ENCODE measurements at places on chromosomes 5 and 9.

DNA sequence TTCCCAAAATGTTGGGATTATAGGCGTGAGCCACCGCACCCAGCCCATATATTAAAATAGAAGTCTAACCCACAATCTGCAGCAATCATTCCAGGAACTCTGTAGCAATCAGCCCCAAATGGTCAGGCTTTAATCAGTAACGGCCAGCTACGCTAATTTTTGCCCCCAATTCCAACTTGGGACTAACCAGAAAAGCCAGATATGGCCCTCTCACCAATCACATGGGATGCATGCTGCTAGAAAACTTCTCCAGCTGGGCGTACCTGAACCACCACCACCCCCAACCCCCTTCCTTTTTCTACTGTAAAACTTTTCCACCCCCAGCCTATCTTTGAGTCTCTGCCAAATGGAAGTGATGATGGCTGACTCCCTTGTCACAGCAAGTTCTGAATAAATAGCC is 4.1 kb downstream of the SUSD1 start:
- DNase-seq: no peak

DNA sequence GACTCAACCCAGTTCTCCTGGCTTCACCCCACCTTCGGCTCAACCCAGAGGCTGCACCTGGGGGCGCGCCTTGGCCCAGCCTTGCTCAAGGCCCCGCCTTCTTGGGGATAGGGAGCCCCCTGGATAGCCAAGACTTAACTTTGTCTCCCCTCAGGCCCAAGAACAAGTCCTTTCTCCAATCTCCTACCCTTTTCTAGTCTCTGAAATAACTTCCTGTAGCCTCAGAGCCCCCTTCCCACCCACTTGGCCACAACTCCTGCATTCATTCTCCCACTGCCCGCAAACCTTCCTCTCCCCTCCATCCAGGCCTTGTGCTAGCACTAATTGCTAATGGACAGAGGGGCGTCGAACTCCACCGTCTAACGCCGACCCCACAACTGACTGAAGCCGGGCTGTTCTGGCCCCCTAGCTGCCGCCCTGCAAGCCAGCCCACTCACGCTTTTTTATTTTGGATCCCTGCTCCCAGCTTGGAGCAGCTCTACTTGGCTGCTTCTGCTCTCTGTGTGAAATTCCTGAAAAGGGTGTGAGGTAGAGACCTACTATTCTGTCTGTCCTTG is 579 bp upstream of the ASTN2 start:
- no peak for DNase-seq

- no peak for DNase-seq
Measured at GRCh38 chr5:93675460-93676450, 65.6 kb downstream of the POU5F2 start.

- no peak for DNase-seq
Measured at GRCh38 chr5:109905906-109906305, 216.2 kb downstream of the MAN2A1 start.

DNA sequence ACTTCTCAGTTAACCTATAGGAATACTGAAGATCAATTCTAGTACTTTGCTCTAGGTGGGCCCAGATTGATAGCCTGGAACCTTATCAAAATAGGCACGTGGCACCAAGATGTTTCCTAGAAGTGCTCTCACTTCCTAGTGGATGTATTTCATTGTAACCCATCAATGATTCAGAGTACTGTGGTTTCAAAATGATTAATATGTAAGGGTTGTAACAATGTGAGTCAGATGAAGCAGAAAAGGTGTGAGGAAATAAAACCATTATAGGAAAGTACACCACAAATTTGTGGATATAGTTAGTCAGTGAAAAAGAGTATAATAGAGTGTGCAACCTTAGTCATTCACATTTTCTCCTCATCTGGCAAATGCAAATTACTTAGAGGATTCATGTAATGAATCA is 177.3 kb upstream of the FST start:
- DNase-seq: no peak

- DNase-seq: no peak
Measured at GRCh38 chr5:143153332-143154119, 250.0 kb downstream of the NR3C1 start.

DNA sequence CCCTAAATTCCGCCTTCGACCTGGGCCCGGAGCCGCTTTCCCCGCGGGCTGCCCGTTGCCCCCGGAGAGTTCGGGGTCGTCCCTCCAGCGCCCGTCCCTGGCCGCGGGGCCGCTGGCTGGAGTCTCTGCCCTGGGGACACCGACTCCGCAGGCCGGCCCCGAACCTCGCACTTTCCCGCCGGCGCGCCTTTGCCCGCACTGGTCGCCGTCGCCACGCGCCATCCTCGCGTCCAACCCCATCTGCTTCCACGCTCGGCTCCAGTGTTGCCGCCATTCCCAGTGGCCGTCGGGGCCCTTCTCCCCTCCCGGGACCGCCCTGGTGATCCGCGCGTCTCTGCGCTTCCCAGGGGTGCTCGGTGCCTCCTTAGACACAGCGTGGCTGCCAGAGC is 11.0 kb downstream of the LHX3 start:
- no peak for DNase-seq

- no peak for DNase-seq
Measured at GRCh38 chr9:133935328-133936005, 56.7 kb downstream of the VAV2 start.

GRCh38 chr5:92633875-92634487 is 947.0 kb downstream of the NR2F1-AS1 start:
- no peak for DNase-seq

DNA sequence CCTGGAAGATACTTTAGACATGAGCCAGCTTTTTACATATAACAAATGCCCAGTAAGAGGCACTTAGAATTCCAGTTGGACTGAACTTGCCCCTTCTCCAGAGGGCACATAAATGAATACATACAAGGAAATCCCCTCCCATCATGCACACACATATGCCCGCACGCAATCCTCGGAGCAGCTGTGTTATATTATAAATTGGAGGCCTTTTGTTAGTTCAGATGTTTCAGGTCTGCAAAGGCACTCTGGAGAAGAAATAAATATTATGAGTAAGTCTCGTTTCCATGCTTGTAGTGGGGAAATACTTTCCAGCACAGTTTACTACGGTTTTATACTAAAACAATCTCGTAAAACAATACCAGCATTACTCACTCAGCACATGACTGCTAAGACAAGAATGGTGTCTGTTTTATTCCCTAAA is 17.6 kb upstream of the MUSK start:
- no peak for DNase-seq

DNA sequence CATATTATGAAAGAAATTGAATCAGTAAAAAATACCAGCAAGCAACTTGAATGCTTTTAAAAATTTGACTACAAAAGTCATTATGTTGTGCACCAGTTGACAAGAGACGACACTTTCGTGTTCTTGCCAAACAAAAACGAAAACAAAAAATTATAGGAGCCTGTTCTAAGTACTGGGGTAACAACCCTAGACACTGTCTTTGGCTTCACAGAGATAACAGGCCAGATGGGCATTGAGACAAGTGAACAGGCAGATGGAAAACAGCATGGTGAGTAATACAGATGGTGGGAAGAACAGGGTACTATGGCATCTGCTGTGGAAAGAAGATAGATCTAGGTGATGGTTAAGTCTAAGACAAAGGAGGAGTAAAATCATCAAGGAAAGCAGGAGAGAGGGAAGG is 99.0 kb downstream of the CDH12 start:
- no peak for DNase-seq

GRCh38 chr5:61313960-61314681 is 17.9 kb upstream of the ZSWIM6 start:
- no peak for DNase-seq

- no peak for DNase-seq
Measured at GRCh38 chr5:173237143-173237874, 2.3 kb upstream of the NKX2-5 start.

DNA sequence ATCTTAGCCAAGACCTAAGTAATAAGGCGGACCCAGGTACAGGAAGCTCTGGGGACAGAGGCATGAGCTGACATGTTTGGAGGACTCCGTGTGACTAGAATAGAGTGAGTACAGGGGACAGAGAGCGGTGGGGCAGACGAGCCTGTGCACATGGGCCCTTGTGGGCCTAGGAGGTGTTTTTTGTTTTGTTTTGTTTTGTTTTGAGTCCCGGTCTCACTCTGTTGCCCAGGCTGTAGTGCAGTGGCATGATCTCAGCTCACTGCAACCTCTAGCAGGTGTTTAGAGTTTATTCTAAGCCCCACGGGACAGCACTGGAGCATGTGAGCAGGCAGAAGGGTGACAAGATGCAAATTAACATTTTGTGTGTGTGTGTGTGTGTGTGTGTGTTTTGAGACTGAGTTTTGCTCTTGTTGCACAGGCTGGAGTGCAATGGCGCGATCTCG is 3.1 kb upstream of the EEIG1 start:
- no peak for DNase-seq

DNA sequence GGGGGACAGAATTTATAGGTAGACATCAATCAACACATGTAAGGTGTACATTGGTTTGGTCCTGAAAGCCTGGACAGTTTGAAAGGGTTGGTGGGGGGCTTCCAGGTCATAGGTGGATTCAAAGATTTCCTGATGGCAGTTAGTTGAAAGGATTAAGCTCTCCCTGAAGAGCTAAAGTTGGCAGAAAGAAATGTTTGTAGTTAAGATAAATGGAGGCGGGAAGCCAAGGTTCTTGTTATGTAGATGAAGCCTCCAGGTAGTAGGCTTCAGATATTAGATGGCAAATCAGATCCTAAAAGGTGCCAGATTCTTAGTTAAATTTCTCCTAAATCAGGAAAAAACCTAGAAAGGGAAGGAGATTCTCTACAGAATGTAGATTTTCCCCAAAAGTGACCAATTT is 9.0 kb upstream of the LRRTM2 start:
- DNase-seq: no peak

- no peak for DNase-seq
Measured at GRCh38 chr5:65047948-65048690, 279.4 kb downstream of the CWC27 start.

- no peak for DNase-seq
Measured at GRCh38 chr5:121987685-121988073, 25.9 kb downstream of the SRFBP1 start.

- DNase-seq: no peak
Measured at GRCh38 chr9:137058521-137059234, 4.8 kb upstream of the ENTPD2 start.

DNA sequence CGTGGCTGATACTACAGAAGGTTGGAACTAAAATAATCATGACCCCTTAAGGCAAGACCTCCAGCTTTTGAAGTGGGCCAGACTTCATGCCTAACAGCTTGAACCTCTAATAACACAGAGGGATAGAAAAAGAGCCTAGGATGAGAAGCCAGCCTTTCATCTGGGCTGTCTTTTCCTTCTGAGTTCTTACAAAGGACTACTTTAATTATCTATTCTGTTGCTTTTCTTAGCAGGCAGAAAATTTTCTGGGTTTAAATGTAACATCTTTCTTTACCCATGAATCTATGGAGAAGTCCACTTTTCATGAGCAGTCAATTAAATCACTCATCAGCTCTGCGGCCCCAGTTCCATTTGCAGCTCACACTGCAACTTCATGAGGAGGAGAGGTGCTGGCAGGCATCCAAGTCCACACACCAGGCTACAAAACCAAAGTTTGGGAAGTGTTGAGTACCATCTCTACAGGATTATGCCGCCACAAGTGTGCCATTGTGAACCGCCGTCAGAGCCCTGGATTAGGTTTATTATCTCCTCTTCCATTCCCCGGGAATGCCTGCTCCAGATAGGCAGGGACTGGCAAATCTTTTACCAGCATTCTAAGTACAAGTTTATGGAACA is 192.0 kb downstream of the TLE4 start:
- no peak for DNase-seq

GRCh38 chr5:172564188-172564587 is 76.9 kb upstream of the NEURL1B start:
- DNase-seq: no peak

- DNase-seq: no peak
Measured at GRCh38 chr9:81776834-81777233, 87.5 kb upstream of the TLE1 start.

DNA sequence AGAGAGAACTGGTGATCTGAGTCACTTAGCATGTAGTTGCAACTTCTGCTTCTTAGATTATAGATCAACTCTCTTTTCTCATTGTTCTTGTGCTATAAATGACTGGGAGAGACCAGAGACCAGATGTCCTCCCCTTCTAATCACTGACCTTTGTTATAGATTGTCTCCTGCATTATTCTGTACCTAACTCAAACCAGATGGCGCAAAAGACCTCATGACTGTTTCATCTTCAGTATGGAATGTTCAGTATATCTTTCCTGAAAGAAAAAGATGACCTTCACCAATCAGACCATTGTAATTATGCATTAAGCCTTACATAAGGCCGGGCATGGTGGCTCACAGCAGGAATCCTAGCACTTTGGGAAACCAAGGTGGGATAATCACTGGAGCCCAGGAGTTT is 30.5 kb upstream of the ADAM19 start:
- no peak for DNase-seq

DNA sequence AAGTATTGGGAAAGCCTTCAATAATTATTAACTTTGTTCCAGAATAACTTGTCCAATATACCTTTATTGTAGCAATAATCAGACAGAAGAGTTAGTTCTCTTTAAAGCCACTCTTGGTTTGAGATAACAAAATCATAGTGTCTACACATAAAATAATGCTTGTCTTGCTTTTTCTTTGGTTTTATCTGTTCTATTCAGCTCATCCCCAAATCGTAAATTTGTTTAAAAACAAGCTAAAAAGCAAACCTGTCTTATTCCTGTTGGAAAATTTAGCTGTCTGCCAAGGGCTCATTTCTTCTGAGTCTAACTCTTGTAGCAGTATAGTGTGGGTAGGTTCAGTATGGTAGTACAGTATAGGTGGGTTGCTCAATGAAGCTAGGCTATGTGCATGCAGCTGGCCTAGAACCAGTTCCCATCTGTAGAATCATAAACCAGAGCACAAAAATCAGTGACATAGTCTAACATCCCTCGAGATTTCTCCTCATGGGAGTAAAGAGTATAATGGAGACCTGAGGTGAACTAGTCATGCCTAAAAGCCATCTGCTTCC is 17.9 kb upstream of the APBA1 start:
- DNase-seq: no peak

DNA sequence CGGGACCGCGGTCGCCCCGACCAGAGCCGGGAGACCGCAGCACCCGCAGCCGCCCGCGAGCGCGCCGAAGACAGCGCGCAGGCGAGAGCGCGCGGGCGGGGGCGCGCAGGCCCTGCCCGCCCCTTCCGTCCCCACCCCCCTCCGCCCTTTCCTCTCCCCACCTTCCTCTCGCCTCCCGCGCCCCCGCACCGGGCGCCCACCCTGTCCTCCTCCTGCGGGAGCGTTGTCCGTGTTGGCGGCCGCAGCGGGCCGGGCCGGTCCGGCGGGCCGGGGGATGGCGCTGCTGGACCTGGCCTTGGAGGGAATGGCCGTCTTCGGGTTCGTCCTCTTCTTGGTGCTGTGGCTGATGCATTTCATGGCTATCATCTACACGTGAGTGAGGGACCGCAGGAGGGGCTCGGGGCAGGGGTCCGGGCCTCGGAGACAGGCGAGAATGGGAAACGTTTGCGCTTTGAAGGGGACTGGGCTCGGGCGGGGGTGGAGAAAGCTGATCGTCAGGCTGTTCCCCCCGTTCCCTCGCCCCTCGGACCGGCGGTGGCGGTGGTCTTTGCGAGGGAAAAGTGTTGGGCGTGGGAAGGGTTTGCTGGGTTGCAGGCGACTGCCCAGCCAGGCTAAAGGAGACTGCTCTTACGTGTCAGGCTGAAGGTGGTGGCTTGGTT is 457 bp downstream of the UGCG start:
- no peak for DNase-seq

GRCh38 chr5:124797665-124798087 is 51.2 kb upstream of the ZNF608 start:
- DNase-seq: no peak

- DNase-seq: no peak
Measured at GRCh38 chr9:73138516-73138915, 13.1 kb upstream of the ANXA1 start.

All from stimulated activated CD8-positive, alpha-beta memory T cell treated with anti-CD3 and anti-CD28 coated beads, Interleukin-7, amount 100 ng/mL, for 48 hours (primary cell).